Colonic mucosa (tissue), 4 donors: ENCODE measurements at places on chromosomes 2 and 18. TPM values are rescaled to one million over a fixed set of nuclear protein-coding genes. Genes with fewer than 3 reads are reported as not detected.

The NXPH2 gene
- not detected for total RNA-seq

The GKN2 gene
- total RNA-seq, result not detected

The ABHD1 gene
- total RNA-seq, result not detected

DNA sequence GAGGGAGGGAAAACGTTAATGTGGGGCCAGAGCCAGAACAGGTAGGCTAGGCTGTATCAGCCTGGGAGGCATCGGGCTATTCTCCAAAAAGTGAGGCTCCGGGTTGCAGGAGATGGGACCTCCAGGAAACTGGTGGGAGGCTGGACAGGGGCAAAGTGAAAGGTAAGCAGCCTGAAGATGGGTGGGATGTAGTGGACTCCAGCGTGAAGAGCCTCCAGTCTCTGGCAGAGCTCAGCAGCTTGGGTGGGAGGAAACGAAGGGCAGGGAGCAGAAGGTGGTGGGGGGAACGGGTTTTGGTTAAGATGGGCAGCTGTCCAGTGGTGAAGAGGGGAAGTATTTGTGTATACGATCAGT, 3.1 kb upstream of the EMX1 start:
- peaks cover 72% of the 10 kb centered on the region for H3K27me3 ChIP-seq
- H3K27ac ChIP-seq, result no peak overlapping the region

DNA sequence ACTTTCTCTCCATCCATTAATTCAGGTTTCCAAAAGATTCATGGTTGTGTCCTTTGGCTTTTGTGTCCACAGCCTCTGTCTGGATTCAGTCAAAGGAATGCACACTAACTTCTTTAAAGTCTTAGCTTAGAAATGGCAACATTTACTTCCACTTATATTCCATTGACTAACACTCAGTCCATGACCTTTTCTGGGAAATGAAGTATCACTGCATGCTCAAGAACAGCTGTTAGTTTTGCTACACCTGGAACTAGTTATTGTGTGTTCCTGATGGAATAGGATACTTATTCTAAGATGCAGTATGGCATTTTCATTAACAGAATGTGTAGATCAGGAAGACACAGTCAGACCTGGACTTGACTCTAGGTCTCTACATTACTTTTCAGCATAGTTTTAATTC, 88.8 kb downstream of the KYNU start:
- H3K27ac ChIP-seq, result no peak overlapping the region
- H3K4me1 ChIP-seq, result no peaks in the 10 kb centered on the region
- H3K27me3 ChIP-seq, result no peaks in the 10 kb centered on the region
- H3K36me3 ChIP-seq, result no peaks in the 10 kb centered on the region

- H3K4me1 ChIP-seq, result no peaks in the 10 kb centered on the region
- H3K27me3 ChIP-seq, result peaks cover 8% of the 10 kb centered on the region
- H3K4me3 ChIP-seq, result no peak overlapping the region
- H3K36me3 ChIP-seq, result no peaks in the 10 kb centered on the region
- no peak overlapping the region for H3K27ac ChIP-seq
- no peak for DNase-seq
Measured at GRCh38 chr18:79804130-79804787, 6.5 kb downstream of the KCNG2 start.

DNA sequence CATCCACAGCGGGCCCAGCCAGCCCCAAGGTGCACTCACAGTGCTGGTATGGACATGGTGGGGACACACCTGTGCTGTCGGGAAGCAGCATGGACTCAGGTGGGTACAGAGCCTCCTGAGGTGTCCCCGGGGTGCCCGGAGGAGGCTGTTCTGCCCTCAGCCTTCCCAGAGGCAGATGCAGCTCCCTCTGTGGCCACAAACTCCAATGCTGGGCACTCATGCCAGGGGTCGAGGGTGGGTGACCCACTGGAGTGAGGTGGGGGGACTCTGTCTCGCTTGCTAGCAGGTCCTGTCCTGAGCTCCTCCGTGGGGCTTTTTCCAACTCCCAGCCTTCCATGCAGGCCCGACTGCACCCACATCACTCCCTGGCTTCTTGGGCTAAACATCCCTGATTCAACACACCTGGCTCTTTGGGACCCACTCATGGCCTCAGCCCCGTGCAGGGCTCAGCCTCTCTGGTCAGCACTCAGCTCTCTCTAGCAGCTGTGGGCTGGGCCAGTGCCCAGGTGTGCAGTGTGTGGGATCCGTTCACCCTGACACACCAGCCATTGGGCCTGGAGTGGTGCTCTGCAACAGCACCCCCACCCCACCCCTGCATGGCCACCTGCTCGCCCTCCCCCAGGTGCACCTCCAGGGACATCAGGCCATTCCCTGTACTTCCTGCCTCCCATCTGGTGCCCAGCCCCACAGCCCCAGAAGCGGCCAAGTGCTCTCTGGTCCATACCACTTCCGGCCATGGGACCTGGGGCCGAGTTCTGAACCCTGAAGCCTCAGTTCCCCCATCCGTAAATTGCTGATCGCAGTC, 16.0 kb downstream of the RAMP1 start:
- no peaks in the 10 kb centered on the region for H3K36me3 ChIP-seq
- DNase-seq, result no peak
- no peak overlapping the region for H3K27ac ChIP-seq
- no peaks in the 10 kb centered on the region for H3K27me3 ChIP-seq

GRCh38 chr2:4354678-4355077, 651.3 kb downstream of the DCDC2C start:
- no peak overlapping the region for H3K4me3 ChIP-seq
- H3K27me3 ChIP-seq, result no peaks in the 10 kb centered on the region
- H3K4me1 ChIP-seq, result no peaks in the 10 kb centered on the region

- no peaks in the 10 kb centered on the region for H3K36me3 ChIP-seq
- no peak overlapping the region for H3K4me3 ChIP-seq
- H3K27me3 ChIP-seq, result no peaks in the 10 kb centered on the region
- no peaks in the 10 kb centered on the region for H3K4me1 ChIP-seq
Measured at GRCh38 chr18:27695052-27695451, 481.9 kb downstream of the CDH2 start.

DNA sequence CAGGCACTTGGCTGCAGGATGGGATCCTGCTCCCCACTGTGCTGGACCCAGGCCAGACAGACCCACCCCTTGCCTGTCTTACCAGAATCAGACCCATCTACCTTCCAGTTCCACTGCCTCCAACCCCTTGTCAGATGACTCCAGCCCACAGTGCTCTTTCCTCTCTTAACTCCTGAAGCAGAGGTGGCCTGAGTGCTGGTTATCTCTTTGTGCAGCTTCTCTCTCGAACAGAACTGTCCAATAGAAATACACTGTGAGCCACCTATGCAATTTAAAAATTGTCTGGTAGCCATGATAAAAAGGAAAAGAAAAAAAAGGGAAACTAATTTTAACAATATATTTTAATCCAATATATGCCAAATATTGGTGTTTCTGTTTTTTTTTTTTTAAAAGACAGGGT, 160.2 kb upstream of the SMAD2 start:
- no peak overlapping the region for H3K4me3 ChIP-seq
- no peaks in the 10 kb centered on the region for H3K36me3 ChIP-seq
- H3K27ac ChIP-seq, result no peak overlapping the region
- no peaks in the 10 kb centered on the region for H3K27me3 ChIP-seq
- no peaks in the 10 kb centered on the region for H3K4me1 ChIP-seq
- DNase-seq, result no peak

- H3K27ac ChIP-seq, result no peak overlapping the region
- H3K4me3 ChIP-seq, result no peak overlapping the region
- H3K27me3 ChIP-seq, result no peaks in the 10 kb centered on the region
- H3K4me1 ChIP-seq, result no peaks in the 10 kb centered on the region
- no peak for DNase-seq
Measured at GRCh38 chr2:179741317-179741716, 120.1 kb downstream of the ZNF385B start.

- no peak overlapping the region for H3K4me3 ChIP-seq
- H3K27ac ChIP-seq, result no peak overlapping the region
- H3K27me3 ChIP-seq, result no peaks in the 10 kb centered on the region
- DNase-seq, result no peak
Measured at GRCh38 chr2:20327370-20327769, 23.3 kb downstream of the PUM2 start.

DNA sequence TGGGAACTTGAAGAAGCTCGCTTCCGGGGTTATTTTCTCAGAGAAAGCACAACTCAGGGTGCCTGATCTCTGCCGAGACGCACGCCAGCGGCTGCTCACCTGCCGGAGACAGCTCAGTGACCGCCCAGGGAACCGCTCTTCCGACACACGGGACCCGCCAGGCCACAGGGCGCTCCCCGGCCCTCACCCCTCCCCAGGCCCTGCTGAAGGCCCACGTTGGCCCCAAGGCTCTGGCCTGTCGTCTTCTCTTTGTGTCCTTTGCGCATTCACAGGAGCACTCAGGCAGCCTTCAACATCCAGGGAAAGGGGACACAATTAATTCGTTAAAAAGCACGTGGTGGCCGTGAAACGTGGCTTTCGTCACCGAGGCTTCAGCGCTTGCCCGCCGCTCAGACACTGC, 276.3 kb upstream of the SALL3 start:
- no peaks in the 10 kb centered on the region for H3K27me3 ChIP-seq
- H3K4me3 ChIP-seq, result no peak overlapping the region
- no peaks in the 10 kb centered on the region for H3K4me1 ChIP-seq
- DNase-seq, result no peak
- H3K36me3 ChIP-seq, result no peaks in the 10 kb centered on the region
- H3K27ac ChIP-seq, result no peak overlapping the region

GRCh38 chr2:42752816-42753813, 10.8 kb downstream of the OXER1 start:
- H3K4me1 ChIP-seq, result no peaks in the 10 kb centered on the region
- H3K27me3 ChIP-seq, result no peaks in the 10 kb centered on the region
- H3K4me3 ChIP-seq, result no peak overlapping the region
- DNase-seq, result no peak
- H3K27ac ChIP-seq, result no peak overlapping the region
- no peaks in the 10 kb centered on the region for H3K36me3 ChIP-seq
